Activated naive CD8-positive, alpha-beta T cell treated with anti-CD3 and anti-CD28 coated beads, Interleukin-2, amount 10 ng/mL, durations not matched to agents 7 days and 5 days (primary cell): ENCODE measurements at places on chromosomes 3 and 15.

DNA sequence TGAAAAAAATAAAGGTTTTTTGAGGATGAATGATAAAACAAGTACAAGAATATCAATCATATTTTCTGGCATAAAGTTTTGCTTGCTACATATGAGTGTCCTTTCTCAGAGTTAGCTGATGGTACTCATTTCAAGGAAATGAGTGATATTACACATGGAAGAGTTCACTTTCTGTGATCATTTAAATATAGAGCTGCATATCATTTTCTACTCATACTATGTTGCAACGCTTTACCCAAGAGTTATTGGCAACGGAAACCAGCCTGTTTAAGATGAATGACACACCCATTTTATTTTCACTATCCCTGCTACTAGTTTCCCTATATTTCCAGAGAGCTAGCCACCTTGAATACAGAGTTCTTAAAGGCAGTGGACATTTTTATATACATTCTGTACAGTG, 35.4 kb upstream of the RBMS3 start:
- DNase-seq = no peak

GRCh38 chr3:83877910-83878309, 1080.9 kb upstream of the CADM2 start:
- no peak for DNase-seq

DNA sequence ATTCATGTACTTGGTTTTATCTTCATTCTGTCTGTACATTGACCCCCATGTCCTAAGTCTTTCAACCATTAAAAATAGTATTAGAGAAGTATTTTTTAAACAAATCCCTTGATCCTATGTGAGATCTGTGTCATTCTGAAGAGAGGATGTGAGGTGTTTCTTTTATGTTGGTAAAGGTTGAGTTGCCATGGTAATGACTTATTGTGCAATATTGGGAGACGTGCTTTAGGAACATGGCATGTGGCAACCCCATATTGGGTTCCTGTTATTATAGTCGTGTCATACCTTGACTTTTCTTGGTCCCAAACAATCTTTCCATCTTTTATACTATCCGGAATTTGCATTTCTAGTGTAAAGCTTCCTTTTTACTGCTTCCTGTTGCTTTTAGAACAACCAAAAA, 203.1 kb downstream of the KCNAB1 start:
- DNase-seq = no peak

DNA sequence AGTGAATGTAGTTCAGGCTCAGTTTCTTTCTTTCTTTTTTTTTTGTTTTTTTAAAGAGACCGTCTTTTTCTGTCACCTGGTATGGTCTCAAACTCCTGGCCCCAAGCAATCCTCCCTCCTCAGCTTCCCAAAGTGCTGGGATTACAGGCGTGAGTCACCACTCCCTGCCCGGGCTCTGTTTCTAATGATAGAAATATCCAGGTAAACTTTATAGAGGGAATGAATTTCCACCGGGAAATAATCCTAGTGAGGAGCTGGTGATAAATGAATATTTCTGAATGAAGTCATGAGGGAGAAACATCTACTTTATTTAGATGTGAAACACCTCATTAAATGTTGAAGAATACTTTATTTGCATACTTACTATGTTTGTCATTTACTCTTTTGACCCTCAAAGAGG, 7.2 kb downstream of the RNF13 start:
- no peak for DNase-seq

DNA sequence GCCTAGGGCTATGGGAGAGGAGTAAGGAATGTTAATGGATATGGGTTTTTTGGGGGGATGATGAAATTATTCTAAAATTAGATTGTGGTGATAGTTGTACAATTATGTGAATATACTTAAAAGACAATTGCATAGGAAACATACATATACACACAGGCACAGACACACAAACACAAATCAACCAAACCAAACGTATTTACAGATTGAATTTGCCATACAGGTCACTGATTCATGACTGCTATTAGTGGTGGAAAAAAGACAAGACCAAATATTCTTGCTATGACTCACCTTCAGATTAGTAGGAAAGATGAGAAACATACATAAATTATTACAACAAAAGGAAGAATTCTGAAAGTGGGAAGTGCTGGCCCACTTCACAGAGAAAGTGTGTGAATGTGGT, 85.3 kb downstream of the C3orf38 start:
- DNase-seq = no peak

DNA sequence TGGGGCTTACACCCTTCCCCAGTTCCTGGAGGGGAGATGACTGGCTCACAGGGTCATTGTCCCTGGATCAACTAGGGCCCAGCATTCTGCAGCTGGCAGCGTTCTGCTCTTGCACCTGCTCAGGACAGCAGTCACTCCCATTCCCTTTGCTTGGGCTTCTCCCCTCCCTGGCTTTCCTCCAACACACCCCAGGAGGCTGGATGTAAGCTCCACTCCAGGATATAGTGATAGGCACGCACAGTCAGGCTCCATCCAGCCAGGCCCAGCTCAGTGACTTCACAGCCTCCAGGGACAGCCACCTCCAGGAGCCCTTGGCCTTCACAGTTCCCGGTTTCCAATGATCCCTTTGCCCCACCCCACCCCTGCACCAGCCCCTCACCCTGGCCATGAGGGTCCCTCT, 1.9 kb downstream of the SPTBN5 start:
- DNase-seq = no peak
